Activated CD4-positive, alpha-beta T cell treated with anti-CD3 and anti-CD28 coated beads for 36 hours (primary cell): ENCODE measurements at places on chromosomes 6 and 20. TPM values are rescaled to one million over a fixed set of nuclear protein-coding genes. Genes with fewer than 3 reads are reported as not detected.

The POU3F2 gene
- not detected for total RNA-seq

The RBM24 gene
- not detected for total RNA-seq

DNA sequence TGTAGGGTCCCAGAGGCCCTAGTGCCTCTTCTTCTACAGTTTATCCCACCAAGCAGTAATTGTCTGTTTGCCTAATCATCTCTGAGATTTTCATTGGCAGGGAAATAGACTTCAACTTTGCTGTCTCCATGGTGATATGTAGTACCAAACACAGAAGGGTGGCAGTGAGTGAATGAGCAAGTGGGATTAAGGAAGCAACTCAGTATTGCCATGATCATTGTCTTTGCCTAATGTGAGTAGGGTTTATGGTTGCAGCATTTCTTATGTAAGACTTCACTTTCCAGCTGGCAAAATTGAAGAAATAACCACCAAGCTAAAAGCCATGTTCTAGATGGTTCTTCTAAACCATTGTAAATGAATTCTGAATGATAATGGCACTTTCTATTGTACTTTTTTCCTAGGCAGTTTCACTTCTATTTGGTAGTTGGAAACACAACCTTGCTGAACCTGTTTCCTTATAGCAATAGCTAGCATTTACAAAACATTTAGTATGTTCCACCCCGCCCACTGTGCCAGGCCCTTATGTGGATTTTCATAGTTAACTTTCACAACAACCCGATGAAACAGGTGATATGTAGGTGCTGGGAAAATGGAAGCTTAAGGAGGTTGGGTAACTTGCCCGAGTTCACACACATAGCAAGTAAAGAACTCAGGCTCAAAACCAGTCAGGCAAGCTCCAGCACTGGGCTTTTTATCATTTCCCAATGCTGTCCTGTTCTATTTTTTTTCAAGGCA, 32.0 kb downstream of the ZC2HC1B start:
- no peak for DNase-seq

GRCh38 chr6:45326698-45327417, 1.3 kb upstream of the RUNX2 start:
- DNase-seq = no peak

DNA sequence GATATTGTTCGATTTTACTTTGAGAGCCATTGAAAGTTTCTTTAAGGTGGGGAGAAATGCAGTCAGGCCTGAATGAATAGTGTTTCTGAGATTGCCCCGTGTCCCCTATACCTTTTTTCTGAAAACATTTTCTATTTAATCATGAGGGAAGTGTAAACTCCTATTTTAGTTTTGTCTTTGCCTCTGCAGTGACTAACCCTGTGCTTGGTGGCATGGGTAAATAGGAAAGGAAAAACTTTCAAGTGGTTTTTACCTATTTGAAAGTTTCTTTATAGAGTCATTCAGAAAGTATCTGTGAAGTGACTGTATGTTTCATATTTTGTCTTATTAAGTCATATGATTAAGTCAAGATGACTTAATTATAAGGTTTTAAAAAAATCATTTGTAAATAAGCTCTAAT, 14.5 kb downstream of the SNRNP48 start:
- no peak for DNase-seq

DNA sequence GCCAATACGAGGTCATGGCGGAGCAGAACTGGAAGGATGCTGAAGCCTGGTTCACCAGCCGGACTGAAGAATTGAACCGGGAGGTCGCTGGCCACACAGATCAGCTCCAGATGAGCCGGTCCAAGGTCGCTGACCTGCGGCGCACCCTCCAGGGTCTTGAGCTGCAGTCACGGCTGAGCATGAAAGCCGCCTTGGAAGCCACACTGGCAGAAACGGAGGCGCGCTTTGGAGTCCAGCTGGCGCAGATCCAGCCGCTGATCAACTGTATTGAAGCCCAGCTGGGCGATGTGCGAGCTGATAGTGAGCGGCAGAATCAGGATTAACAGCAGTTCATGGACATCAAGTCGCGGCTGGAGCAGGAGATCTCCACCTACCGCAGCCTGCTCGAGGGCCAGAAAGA, 296.9 kb downstream of the OGFRL1 start:
- DNase-seq = no peak

The TPX2 gene
- 179 TPM for total RNA-seq

DNA sequence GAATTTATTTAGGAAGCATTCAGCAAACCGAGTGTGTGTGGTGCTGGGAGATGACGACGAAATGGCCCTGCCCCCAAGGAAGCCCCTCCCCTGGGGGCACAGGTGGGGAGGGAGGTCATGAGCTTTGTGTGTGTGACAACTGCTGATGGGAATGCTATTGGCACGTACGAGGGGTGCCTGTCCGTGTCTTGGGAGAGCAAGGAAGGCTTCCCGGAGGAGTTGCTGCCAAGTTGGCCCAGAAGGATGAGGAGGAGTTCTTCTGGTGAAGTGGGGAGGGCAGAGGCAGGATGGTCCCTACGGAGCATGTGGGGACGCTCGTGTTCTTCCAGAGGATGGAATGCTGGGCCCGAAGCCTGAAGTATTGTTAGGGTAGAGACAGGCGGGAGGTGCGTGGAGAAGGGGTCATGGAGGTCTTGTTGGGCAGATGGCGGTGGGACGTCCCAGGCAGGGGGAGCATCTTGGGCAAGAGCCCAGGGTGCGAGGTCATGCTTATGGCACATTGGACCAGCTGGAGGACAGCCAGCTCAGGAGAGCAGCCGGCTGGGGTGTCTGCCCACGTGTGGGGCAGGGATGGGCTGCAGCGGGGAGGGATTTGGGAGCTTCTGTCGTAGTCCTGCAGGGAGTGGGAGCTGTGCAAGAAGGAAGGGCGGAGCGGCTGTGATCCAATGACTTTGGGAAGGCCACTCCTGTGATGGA, 46.1 kb downstream of the SYNJ2 start:
- DNase-seq = no peak

- no peak for DNase-seq
These were observed 664.2 kb upstream of the PTCHD4 start for GRCh38 chr6:48775157-48775556.

The RAMACL gene
- total RNA-seq = 0.30 TPM

DNA sequence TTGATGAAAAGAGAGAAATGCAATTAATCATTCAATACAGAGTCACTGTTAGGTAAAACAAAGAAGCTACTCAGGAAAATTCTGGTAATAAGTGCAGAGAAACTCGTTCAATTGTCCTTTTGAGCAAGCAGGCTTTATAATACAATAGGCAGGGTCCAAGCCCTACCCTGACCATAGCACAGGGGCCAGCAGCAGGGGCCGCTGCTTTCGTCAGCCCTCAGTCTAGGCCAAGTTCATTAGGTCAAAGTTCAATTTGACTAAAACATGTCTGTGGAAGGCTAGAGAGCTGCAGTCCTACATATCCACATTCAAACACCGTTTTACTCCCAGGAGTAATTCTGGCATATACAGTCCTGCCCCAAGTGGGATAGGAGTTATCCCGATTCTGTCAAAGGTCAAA, 94.6 kb downstream of the BCAS1 start:
- no peak for DNase-seq

The CYP21A2 gene
- not detected for total RNA-seq

The EEF1A2 gene
- 0.81 TPM for total RNA-seq

- DNase-seq = peak; percentile 83
These were observed at the start of gene ZNF334 for GRCh38 chr20:46512943-46513844. Gene ZNF334 (minus strand): TSS chr20:46513559. CDS start chr20:46512102, 1,457 bp downstream.

GRCh38 chr20:53907968-53908751, 162.2 kb downstream of the BCAS1 start:
- no peak for DNase-seq

- DNase-seq = no peak
These were observed 56.6 kb upstream of the POU3F2 start for GRCh38 chr6:98777762-98778161.

- peak; percentile 49 for DNase-seq
These were observed 174.3 kb downstream of the CDKAL1 start for GRCh38 chr6:20708367-20709124.

The TTLL9 gene
- not detected for total RNA-seq

DNA sequence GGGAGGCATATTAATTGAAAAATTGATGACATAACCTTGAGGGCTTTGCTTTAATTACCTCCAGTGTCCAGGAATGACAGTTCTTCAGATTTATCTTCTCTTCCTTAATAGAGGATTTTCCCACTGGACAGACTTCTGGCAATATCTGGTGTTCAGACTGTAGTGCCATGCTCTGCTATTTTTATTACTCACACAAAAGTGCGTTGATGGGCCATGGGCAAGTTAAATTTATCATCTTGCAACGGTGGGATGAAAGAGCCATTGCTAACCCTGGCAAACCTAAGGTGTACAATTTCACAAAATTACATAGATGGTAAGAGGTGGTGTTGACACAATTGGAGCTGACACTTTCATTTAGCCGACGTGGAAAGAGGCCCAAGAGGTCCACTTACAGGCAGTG, 253.7 kb upstream of the PLCB4 start:
- no peak for DNase-seq

DNA sequence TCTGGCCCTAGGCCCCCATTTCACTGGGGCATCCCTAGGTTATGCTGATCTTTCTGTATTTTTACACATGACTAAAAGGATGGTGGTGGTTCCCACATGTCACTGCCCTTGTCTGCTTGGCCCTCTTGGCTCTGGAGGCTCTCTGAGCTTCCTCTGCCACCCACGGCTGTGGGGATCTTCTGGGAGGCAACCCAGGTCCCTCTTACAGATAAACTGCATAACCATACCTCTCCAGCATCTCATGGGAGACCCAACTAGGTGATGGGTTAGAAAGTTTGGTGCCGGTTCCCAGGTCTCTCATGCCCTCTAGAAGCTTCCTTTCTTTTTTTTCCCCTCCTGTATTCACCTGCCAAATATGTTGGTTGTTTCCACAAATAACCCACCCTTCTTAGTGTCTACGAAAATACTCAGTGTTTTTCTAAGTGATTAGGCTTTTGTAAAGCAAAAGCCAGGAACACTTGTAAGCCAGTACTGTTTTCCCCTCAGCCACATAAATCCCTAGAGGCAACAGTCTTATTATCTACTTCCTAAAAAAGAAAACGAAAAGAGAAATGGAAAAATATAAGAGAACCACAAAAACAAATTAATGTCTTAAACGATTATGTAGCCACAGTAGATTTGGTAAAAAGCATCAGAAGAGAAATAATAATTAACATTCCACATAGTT, 71.7 kb upstream of the SMLR1 start:
- no peak for DNase-seq

GRCh38 chr6:106155219-106155830, 69.2 kb downstream of the PRDM1 start:
- DNase-seq = no peak
